ENCODE measurements at places on chromosomes 6 and 20.

DNA sequence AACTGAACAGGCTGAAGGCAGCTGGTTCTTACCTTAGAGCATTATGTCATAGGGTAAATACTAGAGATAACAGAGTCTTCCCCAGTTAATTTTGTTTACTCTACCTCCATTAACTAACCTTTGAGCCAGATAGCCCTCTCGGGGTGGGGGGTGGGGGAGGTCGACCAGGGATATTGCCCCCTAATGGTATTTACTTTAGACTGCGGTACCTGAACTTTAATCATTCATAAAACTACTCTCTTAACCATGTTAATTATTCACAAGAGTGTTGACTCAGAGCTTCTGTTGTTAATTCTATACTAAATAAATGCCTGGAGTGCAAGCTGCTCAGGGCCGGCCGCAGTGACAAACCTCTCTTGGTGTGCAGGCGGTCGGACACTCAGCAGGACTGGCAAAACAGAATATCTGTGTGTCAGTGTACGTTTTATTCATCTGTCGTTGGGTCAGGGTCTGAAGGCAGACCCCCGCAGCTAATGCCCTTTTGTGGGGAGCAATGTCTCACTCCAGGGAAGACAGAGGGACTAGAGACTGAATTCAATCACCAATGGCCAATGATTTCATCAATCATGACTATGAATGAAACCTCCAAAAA, 152.4 kb upstream of the COL21A1 start:
- no peak for ATAC-seq

GRCh38 chr6:116996842-116997241, 119.8 kb downstream of the RFX6 start:
- no peak for ATAC-seq

GRCh38 chr6:117448011-117448410, 22.3 kb upstream of the ROS1 start:
- no peak for ATAC-seq

DNA sequence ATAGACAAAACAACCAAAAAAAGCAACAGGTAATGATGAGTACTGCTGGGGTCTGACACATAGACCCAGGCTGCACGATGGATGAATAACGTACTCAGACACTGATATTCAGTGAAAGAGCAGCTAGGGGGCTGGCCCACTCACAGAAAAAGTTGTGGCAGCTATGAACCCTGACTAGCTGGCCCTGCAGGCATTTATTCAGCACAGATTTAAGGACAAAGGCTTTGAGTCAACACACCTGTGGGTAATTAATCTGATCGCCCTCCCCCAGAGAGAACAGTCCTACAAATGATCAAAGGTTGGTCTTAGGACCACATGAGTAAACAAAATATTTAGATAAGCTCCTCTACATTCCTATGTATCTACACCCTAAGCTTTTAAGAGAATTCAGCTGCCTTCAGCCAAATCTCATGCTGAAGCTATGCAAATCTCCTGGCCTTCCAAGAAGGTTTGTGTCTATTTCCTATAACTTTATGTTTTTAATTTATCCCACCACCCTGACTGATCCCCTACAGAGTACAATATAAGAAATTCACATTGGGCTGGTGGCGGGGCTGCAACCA, 81.7 kb upstream of the NXT1 start:
- no peak for ATAC-seq

DNA sequence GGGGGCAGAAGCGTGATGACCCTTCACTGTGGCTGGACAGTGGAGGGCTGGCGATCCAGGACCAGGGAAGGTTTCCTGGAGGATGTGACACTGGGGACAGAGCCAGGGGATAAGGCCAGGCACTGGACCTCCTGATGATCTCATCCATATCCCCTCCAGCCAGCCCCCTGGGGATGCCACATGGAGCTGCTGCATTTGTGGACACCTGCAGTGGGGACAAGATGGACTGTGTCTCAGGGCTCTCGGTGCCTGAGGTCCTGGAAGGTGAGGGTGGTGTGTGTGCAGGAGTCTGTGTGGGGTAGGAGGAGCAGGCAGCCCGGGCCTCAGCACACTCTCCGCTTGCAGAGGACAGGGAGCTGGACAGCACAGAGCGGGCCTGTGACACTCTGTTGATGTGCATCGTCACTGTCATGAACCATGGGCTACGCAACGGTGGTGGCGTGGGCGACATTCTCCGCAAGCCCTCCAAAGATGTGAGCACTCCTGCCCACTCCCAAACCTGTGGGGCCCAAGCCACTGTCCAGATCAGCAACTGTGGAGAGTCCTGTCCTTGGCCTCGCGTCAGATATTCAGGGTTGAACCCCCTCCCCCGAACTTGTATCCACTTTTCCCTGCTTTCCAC, 19.9 kb downstream of the UQCC2 start:
- no peak for ATAC-seq

- ATAC-seq: no peak
These were observed 35.1 kb downstream of the NFATC2 start for GRCh38 chr20:51507216-51508036.

GRCh38 chr20:2051946-2052345, 49.7 kb upstream of the STK35 start:
- peak; percentile 62 for ATAC-seq

Data from esophagus mucosa (tissue), 1 donor.